ENCODE measurements at places on chromosomes 16 and 17.

GRCh38 chr16:15440852-15441251 is 6.5 kb downstream of the BMERB1 start:
- no peaks in the 10 kb centered on the region for H3K36me3 ChIP-seq
- peaks cover 38% of the 10 kb centered on the region for H3K4me1 ChIP-seq
- DNase-seq = no peak

GRCh38 chr16:84119368-84119767 is 2.6 kb upstream of the MBTPS1 start:
- DNase-seq = no peak
- H3K36me3 ChIP-seq = no peaks in the 10 kb centered on the region

GRCh38 chr16:85911251-85911930 is 12.4 kb downstream of the IRF8 start:
- no peaks in the 10 kb centered on the region for H3K36me3 ChIP-seq
- no peak for DNase-seq
- H3K4me3 ChIP-seq = no peak overlapping the region
- H3K27me3 ChIP-seq = no peaks in the 10 kb centered on the region
- peaks cover 6% of the 10 kb centered on the region for H3K4me1 ChIP-seq
- no peak overlapping the region for H3K27ac ChIP-seq

DNA sequence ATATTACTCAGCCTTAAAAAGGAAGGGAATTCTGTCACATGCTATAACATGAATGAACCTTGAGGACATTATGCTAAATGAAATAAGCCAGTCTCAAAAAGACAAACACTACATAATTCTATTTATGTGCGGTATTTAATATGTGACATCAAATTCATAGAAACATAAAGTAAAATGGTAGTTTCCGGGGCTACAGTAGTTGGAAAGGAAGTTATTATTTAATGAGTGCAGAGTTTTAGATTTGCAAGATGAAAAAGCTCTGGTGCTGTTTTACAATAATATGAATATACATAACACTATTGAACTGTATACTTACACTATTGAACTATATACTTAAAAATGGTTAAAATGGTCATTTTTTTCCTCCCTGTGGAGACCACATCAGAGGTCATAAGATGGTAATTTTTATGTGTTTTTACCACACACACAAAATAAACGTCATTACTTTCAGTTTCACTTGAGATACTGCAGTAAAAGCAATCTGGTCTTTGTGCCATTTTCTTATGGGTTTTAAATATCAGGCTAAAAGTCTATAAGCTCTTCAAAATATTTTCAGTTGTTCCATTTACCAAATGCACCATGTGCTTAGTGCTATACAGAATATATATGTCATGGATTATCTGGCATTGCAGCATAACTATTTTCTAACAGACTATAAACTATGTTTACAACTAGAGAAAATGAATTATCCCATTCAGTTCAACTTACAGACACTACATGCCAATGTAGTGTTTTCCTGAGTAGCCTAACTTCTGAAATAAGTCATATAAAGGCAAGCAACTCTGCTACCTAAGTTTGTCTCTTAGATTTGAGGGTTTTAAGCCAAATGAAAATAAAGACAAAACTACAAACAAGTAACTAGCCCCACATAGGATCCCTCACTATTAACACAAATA is 90.9 kb downstream of the SPAG9 start:
- DNase-seq = no peak
- no peak overlapping the region for H3K4me3 ChIP-seq
- no peaks in the 10 kb centered on the region for H3K36me3 ChIP-seq
- no peak overlapping the region for H3K27ac ChIP-seq
- H3K4me1 ChIP-seq = no peaks in the 10 kb centered on the region

- H3K27me3 ChIP-seq = no peaks in the 10 kb centered on the region
- no peak overlapping the region for H3K4me3 ChIP-seq
- H3K36me3 ChIP-seq = no peaks in the 10 kb centered on the region
- peak; percentile 51 for DNase-seq
- H3K27ac ChIP-seq = no peak overlapping the region
These were observed 16.2 kb downstream of the CHST4 start for GRCh38 chr16:71542377-71542776.

DNA sequence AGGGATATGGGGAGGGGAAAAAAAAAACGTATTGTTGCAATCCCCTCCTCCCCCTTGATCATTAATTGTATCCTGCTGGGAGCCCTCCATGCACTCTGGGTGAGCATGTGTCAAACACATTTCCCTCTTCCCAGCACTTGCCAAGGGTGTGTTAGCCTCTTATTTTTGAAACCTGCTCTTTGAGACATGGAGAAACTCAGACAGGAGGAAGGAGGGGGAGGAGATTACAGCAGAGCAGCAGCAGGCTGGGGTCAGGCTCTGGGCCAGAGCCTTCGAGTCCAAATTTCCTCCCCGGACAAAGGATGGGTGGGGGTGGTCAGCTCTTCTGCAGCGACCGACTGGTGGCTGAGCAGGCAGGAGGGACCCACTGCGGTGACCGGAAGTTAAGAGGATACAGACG is 64.7 kb downstream of the SOX9 start:
- DNase-seq = no peak
- peaks cover 6% of the 10 kb centered on the region for H3K4me1 ChIP-seq
- H3K27ac ChIP-seq = no peak overlapping the region

DNA sequence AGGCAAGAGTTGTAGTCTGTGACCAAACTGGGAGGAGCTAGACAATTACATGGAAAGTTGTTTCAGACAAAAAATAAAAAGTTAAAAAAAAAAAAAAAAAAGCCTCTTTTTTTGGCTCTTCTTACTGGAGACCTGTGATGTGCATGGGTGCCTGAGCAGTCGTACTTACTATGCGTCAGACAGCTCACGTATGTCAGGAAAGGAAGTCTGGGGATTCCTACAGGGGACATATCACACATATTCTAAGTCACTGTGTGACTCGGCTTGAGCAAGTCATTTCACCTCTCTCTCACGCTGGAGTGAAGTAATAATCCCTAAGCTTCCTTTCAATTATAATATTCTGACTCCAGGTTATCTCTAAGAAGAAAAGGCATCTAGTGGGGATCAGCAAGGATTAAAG is 6.0 kb downstream of the SLFN14 start:
- no peak overlapping the region for H3K4me3 ChIP-seq
- H3K27me3 ChIP-seq = no peaks in the 10 kb centered on the region
- H3K36me3 ChIP-seq = no peaks in the 10 kb centered on the region
- no peak overlapping the region for H3K27ac ChIP-seq
- H3K4me1 ChIP-seq = no peaks in the 10 kb centered on the region

DNA sequence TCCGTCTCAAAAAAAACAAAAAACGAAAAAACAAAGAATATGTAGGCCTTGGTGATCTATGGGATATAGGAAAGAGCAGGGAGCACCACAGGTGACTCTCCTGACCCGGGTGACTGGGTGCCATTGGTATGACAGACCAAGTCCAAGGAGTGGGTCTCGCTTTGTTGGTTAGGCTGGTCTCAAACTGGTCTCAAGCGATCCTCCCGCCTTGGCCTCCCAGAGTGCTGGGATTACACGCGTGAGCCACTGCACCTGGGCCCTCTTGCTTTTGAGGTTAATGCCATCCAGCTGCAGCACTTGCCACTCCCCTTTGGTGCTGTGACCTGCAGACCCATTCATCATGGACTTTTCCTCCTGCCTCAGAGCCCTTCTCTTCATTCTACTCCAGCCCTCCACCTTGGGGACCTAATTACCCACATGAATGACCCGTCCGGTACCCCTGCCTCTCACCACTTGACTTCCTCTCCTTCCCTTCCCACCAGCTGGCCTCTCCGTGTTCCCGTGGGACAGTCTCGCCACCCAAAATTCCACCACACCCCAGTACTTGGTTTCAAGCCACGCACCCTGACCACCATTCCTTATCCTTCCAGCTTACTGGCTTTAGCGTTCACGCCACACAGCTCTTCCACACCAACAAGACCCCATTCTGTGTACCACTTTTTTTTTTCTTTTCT is 3.2 kb upstream of the UBE2G1 start:
- H3K4me1 ChIP-seq = peaks cover 6% of the 10 kb centered on the region
- no peak overlapping the region for H3K4me3 ChIP-seq
- no peaks in the 10 kb centered on the region for H3K27me3 ChIP-seq
- no peak overlapping the region for H3K27ac ChIP-seq
- H3K36me3 ChIP-seq = no peaks in the 10 kb centered on the region
